ENCODE measurements at places on chromosomes 3 and 15.

- no peak for DNase-seq
Measured at GRCh38 chr3:51508255-51508654, 8.4 kb upstream of the DCAF1 start.

GRCh38 chr3:2920103-2920502, 190.1 kb downstream of the IL5RA start:
- no peak for DNase-seq

DNA sequence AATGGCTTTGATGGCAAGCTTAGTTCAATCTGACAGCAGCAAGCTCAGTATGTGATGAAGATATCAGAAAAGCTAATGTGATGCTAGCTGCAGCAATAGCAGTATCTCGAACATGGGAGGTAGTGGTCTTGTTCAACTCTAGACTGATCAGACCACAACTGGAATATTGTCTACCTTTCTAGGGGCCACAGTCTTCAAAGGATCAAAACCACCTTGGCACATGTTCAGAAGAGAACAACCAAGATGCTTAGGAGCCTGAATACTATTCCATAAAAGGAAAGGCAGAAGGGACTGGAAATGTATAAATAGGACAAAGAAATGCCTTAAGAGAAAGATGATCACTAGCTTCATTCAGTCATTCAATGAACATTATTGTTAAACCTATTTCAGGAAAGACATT, 2.3 kb downstream of the C3orf70 start:
- DNase-seq: no peak

- no peak for DNase-seq
Measured at GRCh38 chr3:100245136-100245535, 15.7 kb upstream of the TBC1D23 start.

GRCh38 chr15:51840692-51841091, 11.2 kb downstream of the TMOD3 start:
- no peak for DNase-seq

DNA sequence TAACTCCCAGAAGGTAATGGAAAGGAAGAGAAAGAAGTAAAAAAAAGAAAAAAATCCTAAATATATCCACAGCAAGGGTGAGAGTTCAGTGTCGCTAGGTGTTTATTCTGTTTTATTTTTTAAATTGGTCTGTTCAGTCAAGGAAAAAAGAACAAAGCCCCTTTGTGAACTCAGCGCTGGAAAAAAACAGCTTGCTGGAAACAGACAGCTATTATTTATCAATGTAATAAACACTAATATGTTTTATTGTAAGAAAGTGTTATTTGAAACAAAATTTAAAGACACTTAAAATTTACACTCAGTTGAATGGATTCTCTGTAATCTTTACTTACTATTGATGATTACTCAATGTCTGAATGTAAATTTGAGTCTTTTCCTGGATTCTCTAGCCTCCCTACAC, 32.3 kb upstream of the LEKR1 start:
- DNase-seq: no peak

- no peak for DNase-seq
Measured at GRCh38 chr3:64022451-64023186, 675 bp downstream of the PSMD6 start.

DNA sequence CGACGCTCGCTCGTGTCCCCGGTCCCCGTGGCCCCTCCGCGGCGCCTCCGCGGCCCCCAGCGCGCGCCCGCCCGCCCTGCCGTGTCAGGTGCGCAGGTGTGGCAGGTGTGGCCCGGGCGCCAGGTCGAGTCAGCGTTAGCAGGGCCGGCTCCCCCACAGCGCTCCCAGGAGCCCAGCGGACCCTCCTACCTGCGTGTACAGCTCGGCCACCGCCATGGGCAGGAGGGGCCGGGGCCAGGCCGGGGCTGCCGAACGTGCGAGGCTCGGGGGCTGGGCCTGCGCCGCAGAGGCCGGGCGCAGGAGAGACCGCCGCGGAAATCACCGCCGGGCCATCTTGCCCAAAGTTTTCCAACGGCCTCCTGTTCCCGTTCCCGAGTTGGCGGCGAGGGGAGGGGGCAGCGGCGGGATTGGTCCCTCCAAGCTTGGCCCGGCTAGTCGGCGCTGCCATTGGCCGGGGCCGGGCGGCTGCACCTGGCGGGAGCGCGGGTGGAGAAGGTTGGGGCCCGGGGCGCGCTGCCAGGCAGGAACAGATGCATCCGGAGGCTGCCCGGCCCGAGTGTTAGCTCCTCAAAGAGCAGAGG, at the start of gene MYO5C:
MYO5C (minus strand) TSS at position 384 of the 581 bp plus-strand sequence; CDS start at position 216, 168 bp downstream.
- DNase-seq: peak; percentile 54

DNA sequence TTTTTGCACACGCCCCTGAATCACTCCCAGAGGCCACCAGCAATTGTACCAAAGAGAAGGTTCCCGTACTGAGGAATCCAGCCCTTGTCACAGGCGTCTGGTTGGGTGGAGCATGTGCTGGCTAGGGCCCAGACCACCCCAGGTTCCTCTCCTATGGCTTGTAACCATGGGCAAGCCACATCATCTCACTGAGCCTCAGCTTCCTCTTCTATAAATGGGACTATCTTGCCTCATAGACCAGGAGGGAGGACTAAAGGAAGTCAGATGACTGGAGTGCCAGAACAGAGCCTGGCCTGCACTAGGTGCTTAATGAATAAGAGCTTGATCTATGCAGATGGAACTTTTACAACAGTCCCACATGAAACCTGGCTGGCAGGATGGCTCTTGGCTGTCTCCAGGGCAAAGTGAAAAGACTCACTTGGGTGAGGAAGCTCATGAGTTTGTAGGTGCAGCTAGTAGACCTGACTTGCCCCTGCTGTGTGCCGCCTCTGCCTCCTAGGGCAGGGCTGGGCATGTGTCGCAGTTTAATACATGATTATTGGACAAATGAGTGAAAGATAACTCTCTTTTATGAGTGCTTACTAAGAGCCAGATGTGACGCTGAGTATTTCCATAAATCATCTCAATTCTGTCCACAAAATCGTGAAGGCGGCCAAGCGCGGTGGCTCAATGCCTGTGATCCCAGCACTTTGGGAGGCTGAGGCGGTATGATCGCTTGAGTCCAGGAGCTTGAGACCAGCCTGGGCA, 29.3 kb downstream of the CTSH start:
- no peak for DNase-seq

- no peak for DNase-seq
Measured at GRCh38 chr15:33243393-33243792, 48.9 kb upstream of the FMN1 start.

DNA sequence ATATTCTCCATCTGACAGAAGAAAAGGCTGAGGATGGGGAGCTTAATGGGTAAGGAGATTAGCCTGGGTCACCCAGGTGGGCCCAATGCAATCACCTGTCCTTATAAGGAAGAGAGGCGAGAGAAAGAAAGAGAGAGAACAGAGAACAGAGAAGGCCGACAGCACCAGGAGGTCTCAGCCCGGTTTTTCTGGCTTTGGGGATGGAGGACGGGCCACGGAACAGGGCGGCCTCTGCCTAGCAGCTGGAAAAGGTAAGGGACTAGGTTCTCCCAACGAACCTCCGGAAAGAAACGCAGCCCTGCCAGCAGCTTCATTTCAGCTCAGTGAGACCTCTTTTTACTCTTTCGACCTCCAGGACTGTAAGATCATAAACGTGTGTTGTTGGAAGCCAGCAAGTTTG, 196.0 kb upstream of the LYSMD4 start:
- no peak for DNase-seq

GRCh38 chr3:137103739-137104138, 146.0 kb downstream of the IL20RB start:
- DNase-seq: no peak

GRCh38 chr3:188546835-188547670, 393.1 kb downstream of the LPP start:
- no peak for DNase-seq

GRCh38 chr15:81752974-81753373, 292.8 kb downstream of the MEX3B start:
- DNase-seq: no peak

GRCh38 chr15:51342227-51342999, 958 bp downstream of the GLDN start:
- no peak for DNase-seq

DNA sequence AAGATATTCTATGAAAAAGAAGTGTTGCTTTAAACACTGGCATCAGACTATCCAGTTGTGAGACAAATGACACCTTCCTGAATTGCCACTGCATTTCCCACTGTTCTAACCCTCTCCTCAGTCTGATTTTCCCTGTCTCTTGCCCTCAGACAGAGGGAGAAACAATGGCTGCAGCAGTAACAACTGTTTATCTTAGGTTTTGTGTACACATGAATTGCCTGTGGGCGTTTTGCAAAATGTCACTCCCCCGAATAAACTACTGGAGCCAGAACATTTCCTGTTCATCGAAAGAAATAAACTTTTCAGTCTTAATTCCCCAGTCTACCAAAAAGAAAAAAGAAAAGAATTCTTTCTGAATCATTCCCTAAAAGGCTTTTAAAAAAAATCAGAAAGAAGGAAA, 155.1 kb downstream of the MAGI1 start:
- DNase-seq: no peak

DNA sequence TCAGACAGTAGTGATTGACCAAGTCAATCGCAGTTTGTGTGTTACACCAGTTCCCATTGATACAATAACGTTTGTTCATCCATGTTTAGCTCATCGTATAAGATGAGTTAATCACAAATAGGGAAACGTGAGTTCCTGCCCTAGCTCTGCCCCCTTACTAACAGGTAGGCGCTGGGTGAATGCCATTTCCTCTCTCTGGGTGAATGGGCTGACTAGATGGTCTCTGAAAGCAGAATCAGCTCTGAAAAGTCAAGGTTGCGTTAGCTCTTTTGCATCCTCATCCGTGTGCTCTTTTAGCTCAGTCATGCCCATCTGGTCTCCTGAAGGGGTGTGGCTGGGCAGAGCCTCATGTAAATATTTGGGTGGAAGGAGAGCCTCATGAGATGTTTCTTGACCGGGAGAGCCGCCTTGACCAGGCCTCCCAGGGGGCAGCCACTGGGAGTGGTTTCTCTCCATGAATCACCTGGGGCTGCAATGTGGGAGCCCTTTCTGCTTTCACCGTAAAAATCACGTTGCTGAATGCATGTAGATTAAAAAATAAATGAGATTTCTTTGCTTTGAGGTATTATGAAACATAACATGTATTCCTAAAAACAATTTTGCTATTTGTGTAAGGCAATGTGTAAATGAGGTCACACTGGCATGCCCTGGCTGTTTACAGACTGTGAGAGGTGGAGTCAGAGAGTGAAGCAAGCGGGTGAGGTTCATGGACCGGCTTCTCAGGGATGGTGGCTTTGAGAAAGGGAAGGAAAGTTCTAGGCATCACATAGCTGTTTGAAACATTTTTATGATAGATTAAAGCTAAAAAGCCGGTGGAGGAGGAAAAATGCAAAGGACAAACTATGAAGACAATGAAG, 108.4 kb upstream of the RASGRP1 start:
- no peak for DNase-seq

DNA sequence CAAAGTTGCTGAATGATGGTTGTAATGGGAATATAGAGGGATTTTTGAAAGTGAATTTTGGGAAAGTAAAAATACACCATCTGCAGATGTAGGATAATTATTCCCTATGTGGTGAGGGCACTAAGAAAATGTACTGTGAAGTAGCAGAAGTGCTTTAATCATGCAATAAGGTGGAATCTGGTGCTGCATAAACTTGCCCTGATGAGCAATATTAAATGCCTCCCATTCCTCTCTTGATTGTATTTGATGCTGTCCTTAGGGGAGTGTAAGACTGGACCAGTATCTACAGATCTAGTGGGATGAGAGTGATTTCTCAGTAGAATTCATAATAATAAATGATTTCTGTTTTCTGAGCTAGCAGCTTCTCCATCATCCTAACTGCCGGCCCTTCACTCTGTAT, 47.7 kb upstream of the ATP2C1 start:
- no peak for DNase-seq

DNA sequence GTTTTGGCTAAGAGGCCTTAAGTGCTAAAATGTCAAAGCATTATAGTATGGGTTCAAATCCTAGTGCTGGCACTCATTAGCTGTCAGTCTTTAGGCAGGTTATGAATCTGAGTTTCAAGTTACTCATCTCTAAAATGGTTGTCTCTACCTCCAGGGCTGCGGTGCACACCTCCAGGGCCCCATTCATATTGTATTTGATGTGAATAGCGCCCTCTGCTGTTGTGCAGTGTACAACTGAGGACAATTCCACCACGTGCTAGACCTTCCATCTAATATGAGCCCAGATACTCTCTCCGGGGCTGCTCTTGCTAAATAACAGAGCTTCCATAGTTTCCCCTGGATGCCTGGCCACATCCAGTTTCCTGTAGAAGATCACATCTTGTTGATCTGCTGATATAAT, 54.3 kb downstream of the OXNAD1 start:
- no peak for DNase-seq

DNA sequence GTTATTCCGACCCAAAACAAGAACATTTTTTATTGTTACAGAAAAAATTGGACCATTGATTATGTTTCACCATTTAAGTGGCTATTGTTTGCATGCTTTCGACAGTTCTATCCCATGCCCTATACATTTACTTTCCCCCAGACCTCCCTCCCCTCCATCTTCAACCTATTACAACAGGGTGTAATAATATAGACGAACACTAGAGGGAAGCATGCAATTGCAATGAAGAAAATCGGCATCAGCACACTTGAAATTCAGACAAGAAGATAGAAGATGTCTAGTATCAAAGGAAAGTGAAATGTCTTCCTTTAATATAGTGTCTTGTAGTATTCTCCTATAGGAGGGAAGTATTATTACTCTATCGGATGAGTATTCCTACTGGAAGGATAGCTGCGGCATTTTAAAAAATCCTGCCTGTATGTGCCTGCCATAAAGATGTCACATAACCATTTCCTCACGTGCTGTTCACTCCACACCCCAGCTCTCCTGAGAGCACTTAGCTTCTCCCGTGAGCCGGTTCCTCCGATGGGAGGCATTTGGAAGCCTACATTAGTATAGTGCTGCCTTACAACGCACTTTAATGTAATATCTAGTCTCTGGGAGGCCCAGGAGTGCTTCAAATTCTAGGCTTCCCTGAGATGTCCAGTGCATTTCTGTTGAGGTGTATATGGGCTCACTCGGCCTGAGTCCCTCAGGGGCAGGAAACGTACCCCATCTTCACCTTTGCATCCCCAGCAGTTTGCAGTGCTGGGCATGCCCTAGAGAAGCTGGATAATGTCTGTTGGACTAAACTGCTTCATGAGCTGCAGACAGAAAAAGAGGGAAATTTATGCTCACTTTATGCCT, 17.8 kb upstream of the ERICH6 start:
- peak; percentile 72 for DNase-seq

- DNase-seq: no peak
Measured at GRCh38 chr3:168036619-168037018, 59.1 kb downstream of the GOLIM4 start.

- no peak for DNase-seq
Measured at GRCh38 chr3:62414786-62415185, 41.4 kb upstream of the FEZF2 start.

DNA sequence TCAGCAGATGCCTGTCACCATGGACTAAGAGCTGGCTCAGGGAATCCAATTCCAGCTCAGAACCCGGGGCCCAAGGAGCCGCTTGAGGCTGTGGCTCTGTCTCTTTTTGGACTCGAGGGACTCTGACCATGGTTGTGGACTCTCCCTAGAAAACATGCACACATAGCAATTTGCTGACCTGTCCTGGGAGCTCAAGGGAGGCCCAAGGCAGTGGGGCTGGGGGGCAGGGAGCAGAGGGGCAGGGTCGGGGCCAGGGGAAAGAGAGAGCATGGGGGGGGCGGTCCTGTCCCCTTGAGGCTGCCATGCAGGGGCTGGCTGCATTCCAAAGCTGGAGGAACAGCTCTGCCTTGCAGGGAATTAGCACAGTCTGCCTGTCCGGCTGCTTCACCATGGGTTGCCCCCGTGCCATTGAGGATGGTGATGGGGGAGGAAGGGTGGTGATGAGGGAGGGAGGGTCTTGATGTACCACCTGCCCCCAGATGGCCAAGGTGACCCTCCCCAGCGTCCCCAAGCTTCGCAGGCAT, 190.1 kb downstream of the GOLGA6L6 start:
- DNase-seq: no peak

GRCh38 chr15:38885471-38885952, 320.9 kb upstream of the RASGRP1 start:
- no peak for DNase-seq
